EH (cell line): ENCODE measurements at places on chromosomes 6 and 20.

DNA sequence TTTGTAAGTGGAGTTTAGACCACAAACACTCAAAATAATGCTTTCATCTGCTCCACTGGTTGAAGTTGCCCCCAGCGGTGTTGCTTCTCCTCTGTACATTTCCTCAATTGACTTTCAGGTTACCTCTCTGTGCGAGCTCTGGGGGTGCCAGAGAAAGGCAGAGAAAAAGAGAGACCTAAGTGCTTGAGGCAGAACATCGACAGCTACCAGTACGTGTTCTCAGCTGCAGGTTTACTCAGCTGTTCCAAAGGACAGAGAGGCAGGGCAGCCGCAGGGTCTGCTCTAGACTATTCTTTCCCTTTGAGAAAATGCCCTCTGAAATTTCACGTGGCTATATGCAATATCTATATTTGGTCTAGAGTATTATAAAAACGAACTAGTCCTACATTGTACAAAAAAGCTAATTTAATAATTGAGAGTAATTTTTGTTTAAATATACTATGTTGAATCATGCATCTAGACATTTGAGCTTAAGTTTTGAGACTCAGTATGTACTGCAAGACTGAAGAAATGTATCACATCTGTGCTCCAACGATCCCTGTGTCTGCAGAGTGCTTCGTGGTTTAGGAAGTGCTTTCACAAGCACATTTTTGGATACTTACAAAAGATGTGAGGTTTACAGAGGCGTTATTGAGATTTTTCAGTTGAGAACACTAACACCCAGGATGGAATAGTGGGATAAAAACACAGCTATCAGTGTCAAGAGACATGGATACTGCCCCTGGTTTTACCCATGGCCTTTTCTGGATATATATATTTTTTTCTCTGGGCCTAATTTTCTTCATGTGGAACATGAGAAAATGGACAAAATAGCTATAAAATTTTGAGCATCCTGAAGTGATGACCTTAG, 453.6 kb upstream of the FLRT3 start:
- DNase-seq: peak; percentile 57

DNA sequence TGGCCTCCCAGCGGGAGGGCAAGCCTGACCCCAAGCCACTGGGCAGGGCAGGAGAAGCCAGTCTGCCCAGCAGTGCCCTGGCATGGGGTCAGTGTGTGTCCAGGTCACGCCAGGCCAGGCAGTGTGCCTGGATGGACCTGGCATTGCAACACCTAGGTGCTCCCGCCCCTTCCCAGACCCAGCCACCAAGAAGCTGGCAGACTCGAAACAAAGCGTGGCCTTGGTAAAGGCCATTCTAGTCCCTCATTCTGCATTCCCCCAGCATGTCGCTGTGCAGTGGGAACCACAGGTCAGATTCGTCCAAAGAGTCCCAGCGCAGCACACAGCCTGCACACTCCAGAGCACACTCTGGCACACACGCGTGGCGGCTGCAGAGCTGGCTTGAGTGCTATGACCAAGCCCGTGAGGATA, 19.3 kb upstream of the APMAP start:
- DNase-seq: no peak

- no peak for DNase-seq
These were observed 77.5 kb upstream of the RIPOR2 start for GRCh38 chr6:25013246-25013645.

DNA sequence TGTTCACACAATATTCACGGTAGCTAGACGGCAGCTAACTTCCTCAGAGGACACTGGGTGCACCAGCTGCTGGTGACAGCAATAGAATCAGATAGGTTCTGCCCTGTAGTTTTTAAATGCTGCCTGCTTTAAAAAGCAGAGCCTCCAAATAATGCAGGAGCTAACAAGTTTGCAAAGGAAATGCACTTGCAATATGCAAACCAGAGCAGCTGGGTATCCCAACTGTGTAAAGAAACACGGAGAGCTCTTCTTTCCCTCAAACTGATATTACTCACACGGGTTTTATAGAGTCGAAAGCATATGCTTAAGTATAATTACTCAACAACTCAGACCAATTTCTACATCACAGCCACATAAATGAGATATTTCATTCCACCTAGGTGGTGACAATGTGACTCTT, 432.7 kb downstream of the TFAP2A start:
- DNase-seq: no peak

DNA sequence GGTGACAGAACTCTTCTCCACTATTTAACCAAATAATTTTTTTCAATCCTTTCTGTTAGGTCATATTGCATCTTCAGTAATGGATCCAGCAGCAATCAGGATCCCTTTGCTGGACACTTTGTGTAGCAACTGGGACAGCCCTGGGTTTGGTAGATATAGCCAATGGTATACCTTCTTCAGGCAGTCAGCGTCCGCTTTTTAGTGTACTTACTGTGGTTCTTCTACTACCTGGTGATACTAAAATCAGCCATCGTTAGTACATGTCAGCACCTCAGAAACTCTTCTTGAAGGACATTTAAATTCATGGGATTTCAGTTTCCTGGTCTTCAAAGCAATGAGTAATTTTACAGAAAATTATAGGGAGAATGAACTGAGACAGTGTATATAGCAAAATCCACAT, 93.5 kb downstream of the ADGRG6 start:
- DNase-seq: no peak

DNA sequence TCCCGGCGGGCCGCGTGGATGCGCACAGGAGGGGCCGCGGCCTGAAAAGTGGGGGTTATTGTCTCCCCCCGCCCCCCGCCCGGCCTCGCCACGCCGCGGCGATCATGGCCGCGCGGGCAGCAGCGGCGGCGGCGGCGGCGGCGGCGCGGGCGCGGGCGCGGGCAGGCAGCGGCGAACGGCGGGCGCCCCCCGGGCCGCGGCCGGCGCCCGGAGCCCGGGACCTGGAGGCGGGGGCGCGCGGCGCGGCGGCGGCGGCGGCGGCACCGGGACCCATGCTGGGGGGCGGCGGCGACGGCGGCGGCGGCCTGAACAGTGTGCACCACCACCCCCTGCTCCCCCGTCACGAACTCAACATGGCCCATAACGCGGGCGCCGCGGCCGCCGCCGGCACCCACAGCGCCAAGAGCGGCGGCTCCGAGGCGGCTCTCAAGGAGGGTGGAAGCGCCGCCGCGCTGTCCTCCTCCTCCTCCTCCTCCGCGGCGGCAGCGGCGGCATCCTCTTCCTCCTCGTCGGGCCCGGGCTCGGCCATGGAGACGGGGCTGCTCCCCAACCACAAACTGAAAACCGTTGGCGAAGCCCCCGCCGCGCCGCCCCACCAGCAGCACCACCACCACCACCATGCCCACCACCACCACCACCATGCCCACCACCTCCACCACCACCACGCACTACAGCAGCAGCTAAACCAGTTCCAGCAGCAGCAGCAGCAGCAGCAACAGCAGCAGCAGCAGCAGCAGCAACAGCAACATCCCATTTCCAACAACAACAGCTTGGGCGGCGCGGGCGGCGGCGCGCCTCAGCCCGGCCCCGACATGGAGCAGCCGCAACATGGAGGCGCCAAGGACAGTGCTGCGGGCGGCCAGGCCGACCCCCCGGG, 637 bp downstream of the ARID1B start:
- DNase-seq: peak; percentile 63

GRCh38 chr20:36173451-36173933, 19.0 kb downstream of the EPB41L1 start:
- DNase-seq: peak; percentile 71

DNA sequence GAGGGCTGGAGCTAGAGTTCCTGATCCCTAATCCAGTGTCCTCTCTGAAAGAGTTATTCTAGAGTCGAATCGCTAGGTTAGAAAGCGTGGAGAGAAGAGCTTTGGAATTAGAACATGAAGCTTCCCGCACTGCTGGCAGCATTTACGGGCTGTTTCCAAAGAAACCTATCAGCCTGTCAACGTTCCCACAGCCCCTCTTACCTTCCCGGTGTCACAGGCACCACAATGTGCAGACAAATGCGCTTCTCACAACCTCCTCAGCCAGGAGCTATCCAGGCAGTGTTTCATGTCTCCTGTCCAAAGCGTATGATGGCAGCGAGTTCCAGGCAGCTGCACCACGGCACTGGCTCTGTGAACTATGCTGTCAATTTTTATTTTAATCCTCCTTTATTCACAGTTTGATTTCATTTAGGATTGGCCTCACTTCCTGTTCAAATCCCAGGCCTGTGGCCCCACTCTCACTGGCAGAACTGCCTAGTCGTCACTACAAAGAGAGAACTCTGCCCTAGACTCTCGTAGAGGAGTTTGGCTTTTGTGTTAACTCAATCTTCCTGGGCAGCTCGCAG, 322.8 kb upstream of the SOX4 start:
- DNase-seq: no peak

DNA sequence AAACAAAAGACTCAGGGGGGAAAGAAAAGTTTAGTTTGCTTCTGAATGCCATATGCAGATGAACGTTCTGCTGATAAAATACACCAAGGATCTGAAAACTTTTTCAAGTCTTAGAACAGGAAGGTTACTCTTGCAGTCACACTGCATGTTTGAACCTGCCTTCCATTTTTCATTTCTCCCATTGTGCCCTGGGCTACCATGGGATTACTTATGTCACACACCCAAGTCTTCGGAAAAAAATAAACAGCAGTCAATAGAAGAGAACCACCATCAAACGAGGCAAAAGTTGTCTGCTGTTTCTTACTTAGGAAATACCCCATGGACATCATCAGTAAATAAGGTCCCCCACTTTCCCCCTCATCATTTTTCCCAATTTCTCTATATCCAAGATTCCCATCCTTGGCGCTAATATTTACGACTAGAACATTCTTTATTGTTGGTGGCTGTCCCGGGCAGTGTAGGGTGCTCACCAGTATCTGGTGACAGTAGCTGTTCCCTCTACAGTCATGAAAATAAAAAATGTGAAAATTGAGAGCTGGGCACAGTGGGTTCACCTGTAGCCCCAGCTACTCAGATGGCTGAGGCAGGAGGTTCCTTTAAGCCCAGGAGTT, 202.5 kb downstream of the BCAS1 start:
- no peak for DNase-seq

- DNase-seq: no peak
These were observed 98.5 kb upstream of the TMEM170B start for GRCh38 chr6:11439017-11439420.

DNA sequence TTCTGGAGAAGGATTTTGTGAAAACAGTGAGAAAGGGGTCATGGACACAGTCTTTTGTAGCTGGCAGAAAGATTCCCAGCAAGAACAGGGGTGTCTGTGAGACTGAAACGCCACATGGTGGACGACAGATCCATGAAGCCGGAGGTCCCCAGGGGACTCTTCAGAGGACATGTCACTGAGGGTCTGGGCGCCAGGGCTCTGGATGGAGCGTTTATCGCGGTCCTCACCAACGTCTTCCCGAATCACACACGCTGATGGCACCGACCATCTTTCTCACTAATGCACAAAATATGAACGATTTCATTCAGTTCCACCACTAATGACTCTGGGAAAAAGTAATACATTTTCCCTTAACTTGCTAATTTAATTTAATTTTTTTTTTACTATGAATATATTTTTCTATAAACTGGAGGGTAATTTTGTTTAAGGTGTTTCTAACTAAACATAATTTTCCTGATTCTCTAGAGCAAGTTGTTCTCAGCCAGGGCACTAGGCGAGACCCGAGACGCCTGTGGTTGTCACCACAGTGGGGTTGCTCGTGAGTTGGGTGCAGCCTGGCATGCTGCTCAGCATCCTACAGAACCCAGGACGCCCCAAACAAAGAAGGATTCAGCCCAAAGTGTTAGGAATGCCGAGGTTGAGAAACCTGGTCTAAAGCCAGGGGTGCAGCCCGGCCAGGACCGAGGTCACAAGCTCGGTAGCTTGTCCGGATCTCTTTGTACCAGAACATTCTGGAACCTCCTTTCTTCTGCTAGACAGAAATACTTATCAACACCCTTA, 306.2 kb downstream of the TAF4 start:
- DNase-seq: no peak

DNA sequence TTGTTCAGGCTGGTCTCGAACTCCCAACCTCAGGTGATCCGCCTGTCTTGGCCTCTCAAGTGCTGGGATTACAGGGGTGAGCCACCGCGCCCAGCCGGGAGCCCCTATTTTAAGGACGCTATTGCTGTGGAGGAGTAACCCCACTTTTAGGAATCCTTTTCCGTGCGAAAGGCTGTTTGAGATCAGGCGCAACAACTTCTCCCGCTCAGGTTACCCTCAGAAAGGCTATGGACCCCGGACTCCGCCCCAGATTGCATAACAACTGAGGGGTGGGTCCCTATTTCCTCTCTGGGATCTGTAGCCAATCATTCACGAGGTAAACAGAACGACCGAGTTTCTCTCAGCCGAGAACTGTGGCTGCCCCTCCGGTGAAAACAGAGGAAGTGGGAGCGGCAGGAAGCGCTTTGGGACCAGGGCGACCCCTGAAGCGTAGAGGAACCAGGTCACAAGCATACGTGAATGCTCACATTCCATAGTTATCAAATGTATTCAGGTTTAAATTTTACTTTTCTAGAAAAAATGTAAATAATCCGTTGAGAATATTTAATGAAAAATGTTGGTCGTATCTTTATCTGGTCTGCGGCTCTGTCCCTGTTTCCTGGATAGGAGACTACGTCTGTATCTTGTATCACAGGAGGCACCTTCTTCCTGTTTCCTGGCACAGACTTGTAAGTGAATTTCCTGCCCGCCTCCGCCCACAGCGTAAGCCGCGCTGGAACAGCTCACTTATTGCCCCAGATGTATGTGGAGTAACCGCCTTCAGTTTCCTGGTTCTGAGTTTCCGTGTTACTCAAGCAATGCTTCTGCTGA, 26.8 kb downstream of the HLA-E start:
- DNase-seq: peak; percentile 90

DNA sequence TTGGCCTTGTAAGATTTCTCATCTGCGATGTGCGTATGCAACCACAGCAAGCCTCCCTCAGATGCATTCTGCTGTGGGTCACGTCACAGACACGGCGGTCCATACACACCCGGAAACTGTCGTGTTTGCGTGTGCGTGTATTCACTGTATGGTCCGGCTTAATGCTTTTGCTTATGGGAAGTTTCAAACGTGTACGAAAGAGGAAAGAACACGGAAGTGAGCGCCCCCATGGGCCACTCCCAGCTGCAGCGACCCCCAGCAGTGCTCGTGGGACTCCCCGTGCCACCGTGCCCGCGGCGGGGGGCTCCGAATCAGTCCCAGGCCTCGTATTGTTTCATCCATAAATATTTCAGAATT, 10.2 kb downstream of the DLL1 start:
- DNase-seq: no peak

- peak; percentile 35 for DNase-seq
These were observed 123.3 kb downstream of the PXDC1 start for GRCh38 chr6:3627956-3628835.

DNA sequence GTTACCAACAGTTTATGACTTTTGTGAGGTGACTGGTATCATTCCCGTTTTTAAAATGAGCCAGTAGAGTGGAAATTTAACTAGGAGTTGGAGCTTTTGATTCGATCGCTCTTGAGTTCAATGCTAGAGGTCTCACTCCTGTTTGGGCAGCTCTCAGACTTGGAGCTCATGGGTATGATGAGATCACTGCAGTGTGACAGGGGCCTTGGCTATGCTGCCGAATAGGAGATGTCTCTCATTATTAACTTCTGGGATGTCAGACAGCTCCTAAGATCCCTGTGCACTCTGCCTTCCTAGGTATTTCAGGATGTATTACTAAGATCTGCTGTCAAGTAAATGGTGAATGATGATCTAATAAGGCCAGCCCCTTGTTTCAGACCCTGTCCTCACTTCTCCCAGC, 20.4 kb downstream of the AKAP12 start:
- DNase-seq: no peak
